ENCODE measurements at places on chromosomes 16 and 17.
A peak's percentile ranks its signal among the peaks of the same experiment; 100 is the strongest.

DNA sequence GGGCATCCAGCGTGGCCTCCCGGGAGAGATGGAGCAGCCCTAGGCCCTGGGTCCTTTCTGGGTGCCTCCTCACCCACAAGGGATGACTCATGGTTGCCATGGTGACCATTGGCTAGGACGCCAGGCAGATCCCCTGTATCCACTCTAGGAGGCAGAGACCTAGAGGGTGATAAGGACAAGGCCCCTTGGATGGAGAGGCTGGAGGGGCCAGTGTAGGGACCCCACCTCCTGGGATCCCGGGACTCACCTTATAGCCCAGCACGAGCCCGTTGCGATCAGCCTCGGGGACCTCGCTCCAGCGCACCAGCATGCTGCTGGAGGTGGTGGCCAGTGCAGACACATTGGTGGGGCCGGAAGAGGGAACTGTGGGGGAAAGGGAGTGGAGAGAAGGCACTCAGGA, 82.2 kb upstream of the CDC42EP4 start:
- no peak for DNase-seq

DNA sequence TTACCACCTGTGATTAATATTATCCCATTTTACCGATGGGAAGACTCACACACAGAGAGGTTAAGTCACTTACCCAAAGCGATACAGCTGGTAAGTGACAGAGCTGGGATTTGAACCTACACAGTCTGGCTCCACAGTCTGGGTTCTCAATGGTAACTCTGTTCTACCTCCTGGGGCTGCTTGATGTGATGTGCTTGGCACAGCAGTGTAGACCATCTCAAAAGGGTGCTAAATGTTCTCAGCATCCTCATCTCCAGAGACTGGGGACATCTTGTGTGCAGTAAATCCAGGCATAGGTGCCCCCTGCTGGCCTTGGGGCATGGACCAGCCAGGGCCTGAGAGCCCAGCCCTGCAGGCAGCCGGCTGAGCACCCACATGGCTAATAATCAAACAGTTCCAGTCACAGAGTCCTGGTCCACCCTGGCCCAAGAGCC, 15.4 kb upstream of the KATNB1 start:
- no peak for DNase-seq

- peak; percentile 86 for DNase-seq
Measured at GRCh38 chr16:12120217-12120981, 143.9 kb downstream of the SNX29 start.

GRCh38 chr17:49249292-49249794, 18.8 kb upstream of the PHOSPHO1 start:
- peak; percentile 48 for DNase-seq

DNA sequence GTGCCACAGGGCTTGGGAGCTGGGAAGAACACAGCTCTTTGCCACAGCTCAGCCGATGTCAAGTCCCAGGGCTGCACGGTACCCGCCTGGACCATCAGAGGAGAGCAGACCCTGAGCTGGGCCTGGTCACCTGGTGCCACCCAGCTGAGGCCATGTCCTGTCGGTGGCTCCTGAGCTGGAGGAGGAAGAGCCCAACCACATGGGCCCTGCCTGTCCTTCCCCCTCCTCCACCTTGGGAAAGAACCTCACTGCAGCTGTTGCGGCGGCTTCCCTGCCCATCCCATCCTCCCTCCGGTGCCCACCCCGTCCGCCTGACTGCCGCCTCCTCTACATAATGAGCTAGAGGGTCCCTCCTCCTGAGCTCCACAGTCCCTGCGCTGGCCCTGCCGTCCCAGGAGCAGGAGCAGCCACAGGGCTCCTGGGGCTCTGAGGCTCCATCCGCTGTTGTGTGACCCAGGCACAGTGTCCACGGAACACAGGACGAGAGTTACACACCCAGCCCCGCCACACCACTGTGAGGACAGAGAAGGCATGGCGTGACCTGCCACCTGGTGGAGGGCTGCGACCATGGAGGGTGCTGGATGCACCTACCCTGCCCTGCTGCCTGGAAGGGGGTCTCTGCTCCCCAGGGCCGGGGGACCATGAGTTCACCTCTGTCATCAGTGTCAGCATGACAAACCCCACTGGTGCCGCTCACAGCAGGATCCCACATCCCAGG, 21.4 kb upstream of the CHMP6 start:
- peak; percentile 74 for DNase-seq

GRCh38 chr16:12255473-12255872, 278.9 kb downstream of the SNX29 start:
- no peak for DNase-seq

DNA sequence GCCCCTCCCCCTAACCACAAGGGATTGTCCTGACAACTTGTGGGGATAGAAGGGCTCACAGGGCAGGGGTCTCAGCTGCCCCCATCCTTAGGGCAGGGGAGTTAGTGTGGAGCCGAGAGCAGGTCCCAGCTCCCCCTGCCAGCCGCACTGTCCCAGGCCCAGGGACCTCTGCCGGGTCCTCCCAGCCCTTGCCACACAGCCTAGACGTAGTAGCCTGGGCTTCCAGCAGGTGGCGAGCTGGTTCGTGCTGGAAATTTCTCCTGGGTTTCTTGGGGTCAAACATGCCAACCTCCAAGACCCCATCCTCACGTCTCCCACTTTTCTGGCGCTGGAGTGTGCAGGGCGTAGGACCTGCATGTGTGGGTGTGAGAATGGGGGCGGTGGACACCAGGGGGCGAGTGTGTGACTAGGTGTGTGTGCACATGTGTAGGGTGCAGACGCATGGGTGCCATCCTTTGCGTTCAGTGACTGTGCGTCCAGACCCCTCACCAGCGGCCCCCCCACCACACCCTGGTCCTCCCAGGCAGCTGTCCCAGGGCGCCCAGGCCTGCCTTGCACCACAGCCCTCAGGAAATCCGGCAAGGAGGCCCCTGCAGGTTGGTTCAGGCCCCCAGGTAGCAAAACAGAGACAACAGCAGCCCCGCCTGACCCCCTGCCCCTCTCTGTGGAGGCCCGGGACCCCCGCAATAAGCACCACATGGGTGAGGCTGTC, 29.5 kb downstream of the SBK1 start:
- DNase-seq: no peak

- DNase-seq: no peak
Measured at GRCh38 chr17:56641894-56642293, 48.4 kb downstream of the NOG start.

- DNase-seq: no peak
Measured at GRCh38 chr17:5971969-5972368, 98.2 kb upstream of the WSCD1 start.

DNA sequence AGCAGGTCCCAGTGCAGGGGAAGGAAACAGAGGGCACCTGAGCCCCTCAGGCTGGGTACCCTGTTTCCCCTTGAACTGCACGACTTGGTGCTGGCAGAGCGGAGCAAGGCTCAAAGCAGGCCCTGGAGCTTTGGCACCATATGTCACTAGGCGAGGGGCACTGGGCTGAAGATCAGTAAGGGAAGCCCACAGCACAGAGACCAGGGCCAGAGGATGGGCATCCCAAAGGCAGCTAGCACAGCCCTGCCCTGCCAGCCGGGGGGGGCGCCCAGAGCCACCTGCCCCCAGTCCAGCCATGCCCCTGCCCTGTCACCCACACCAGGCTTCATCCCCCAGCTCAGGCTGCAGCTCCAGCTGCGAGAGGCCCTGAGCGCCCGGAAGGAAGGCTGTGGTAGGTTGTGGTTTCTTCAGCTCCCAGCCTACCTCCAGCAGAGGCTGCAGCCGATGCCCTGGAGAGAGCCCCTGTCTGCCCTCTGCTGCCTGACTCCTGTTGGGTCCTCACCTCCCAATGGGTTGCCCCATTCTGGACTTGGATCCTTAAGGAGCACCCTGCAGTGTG, 10.9 kb downstream of the NHERF1 start:
- DNase-seq: no peak

DNA sequence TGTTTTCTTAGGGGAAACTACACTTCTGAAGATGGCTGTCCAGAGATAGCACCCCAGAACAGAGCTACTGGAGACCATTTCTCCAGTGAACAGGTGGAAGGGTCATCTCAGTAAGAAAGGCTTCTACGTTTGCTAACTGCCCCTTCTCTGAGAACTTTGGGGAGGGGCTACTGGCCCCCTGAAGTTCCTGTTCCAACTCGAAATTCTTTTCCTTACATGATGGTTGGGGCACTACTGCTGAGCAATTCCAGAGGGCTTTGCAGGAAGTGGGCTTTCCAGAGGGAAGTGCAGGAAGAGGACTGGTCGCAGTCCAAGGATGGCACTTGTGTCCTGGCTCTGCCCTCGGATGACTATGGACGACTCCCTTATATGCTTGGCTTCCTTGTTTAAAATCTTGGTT, 31.2 kb downstream of the TOM1L2 start:
- DNase-seq: no peak

DNA sequence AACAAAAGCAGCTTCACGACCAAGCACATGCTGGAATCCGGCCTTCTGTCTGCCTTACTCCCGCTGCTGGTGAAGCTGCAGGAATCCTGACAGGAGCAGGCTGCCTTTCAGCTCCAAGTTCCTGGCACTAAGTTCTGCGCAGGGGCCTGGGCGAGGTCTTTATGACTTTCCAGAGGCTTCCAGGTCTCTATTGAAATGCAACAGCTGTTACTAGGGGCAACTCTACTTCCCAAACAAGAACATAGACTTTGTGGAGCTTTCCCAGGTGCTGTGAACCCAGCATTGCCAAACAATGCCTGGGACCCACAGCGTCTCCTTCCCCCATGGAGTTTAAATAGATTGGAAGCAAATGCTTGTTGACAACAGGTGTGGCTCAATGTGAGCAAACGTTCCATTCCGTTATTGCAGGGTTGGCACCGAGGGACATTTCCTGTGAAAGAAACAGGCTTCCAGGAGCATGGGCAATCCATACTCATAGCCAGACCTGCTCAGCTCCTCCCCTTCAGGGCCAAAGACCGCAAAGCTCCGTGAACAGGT, 156.0 kb downstream of the CDH13 start:
- DNase-seq: peak; percentile 57

DNA sequence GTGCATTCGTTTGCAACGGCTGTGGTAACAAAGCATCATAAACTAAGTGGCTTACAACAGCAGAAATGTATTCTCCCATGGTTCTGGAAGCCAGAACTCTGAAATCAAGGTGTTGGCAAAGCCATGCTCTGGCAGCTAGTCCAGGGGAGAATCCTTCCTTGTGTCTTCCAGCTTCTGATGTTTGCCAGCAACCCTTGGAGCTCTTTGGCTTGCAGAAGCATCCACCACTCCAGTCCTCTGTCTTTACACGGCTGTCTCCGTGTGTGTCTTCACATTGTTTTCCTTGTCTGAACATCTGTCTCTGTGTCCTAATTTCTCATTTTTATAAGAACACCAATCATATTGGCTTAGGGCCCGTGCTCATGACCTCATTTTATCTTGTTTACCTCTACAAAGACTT, 265.3 kb upstream of the HSBP1 start:
- DNase-seq: no peak

GRCh38 chr17:19905502-19905901, 37.8 kb upstream of the ULK2 start:
- DNase-seq: no peak

DNA sequence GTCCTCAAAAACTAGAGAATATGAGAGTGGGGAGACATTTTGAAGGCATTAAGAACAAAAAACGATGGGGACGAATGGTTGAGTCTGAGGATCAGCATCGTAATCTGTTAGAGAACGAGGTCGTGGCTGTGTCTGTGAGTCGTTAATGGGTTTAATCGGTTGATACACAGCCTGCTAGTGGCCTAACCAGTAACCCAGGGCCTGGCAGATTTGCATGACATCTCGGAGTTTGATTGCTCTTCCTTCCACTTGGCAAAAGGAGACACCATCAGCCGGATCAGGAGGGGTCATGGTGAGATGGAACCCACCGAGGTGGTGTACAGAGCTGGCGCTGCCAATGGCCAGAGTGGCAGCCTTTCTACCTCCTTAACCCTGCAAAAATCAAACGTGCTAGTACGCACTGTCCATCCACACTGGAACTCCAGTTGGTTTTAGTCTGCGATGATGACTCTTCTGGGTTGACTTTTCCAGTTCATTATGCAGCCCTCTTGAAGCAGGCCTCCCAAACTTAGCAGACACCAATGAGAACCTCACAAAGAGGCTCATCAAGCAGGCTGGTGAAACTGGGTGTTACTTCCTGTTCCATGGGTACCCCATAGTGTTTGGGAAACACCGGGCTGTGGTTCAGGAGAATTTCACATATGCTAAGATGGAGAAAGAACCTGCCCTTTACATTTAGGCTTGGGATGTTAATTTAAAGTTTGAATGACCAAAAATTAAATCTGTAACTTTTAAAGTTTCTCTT, 4.1 kb downstream of the HS3ST3B1 start:
- DNase-seq: no peak

DNA sequence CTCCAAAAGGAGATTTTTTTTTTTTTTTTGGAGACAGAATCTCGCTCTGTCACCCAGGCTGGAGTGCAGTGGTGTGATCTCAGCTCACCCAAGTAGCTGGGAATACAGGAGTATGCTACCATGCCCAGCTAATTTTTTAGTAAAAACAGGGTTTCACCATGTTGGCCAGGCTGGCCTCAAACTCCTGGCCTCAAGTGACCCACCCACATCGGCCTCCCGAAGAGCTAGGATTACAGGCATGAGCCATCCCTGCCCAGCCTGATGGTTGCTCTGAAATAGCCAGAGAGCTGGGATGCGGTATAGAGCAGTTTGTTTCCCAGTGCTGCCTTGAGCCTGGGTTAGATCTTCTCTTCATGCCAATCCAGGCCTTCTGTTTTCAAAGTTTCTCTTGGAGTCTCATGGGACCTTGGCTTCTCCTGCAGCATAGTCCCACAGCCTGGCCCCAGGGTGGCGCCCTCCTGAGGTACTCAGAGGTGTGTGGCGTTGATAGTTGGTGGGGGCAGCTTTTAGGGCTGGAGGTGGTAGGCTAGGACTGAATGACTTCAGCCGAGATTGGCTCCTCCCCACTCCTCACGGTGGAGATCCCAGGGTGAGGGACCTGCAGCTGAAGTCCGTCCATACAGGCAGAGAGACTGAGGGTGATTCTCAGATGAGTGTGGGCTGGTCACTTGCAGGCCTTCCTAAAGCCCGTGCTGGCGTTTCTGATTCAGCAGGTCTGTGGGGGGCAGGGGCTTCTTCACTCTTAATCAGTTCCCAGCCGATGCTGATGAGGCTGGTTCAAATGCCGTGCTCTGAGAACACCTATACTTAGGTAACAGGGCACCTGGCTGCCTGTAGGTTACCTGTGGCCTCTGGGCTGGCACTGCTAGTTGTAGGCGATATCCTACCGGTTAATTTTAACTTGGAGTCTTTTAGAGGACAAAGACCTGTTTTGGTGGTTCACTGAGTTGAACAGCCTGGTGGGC, 52.0 kb downstream of the TNFRSF13B start:
- no peak for DNase-seq

DNA sequence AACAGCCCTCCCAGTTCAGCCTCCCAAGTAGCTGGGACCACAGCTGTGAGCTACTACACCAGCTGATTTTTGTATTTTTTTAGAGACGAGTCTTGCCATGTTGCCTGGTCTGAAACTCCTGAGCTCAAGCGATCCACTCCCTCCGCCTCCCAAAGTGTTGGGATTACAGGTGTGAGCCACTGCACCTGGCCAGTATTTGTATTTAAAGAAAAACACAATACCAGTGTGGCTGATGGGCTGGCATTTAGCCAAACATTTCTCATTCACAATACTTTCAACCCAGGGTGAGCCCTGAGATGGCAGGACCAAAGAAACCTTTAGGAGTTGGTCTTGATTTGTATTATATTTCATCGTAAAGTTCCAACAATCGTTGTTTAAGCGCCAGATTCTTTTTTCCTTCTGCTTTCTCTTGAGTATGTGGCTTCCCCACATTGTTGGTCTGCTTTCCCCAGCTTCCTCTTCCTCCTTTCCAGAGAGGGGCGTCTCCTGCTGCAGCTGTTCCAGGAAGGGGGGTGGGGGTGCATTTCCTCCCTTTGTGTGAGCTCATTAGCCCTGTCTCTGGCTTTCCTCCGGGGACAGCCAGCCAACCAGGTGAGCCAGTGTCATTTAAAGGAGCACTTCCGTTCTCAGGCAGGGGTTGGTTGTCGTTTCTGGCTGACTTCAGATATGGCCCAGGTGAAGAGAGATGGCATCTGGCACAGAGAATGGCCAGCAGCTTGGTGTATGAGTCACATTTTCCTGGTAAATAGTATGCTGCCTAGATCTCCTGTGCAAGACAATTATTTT, 79.9 kb downstream of the GPRC5B start:
- DNase-seq: no peak
